Stimulated activated CD4-positive, alpha-beta T cell treated with anti-CD3 and anti-CD28 coated beads, Interleukin-4, amount 100 ng/mL, for 48 hours (primary cell): ENCODE measurements at places on chromosomes 13 and 19.

DNA sequence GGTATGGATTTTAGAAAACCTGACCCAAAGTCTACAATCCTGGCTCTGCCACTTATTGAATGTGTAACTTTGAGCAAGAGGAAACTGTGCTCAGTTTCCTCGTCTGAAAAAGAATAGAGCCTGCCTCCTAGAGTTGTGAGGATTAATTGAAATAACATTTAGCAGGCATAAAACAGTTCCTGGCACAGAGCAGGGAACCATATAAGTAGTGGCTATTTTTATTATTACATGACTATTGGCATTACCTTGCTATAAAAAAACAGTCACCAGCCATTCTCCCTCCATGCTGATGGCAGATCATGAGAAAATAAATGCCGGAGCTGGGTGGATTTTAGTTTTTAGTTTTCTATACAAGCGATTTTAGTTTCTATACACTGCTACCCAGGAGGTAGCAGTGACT, 5.8 kb downstream of the DOCK9 start:
- DNase-seq: no peak

DNA sequence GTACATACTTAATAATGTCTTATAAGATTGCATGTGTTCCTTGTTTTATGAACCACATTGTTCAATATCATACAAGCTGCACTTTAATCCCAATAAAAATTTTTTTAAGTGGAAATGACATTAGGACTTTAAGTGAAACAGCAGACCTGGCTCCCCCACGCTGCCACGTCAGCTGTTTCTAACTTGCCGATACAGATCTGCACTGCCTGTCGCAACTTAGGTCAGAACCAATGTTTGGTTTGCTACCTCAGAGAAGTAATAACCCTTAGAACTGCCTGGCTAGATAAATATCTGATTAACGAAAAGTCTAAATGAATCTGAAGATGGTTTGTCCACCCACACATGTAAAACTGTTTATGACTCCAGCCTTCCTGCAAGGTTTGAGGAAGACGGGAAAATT, 327.5 kb upstream of the DACH1 start:
- DNase-seq: no peak

GRCh38 chr13:21967871-21968270, 297.0 kb downstream of the FGF9 start:
- DNase-seq: no peak

DNA sequence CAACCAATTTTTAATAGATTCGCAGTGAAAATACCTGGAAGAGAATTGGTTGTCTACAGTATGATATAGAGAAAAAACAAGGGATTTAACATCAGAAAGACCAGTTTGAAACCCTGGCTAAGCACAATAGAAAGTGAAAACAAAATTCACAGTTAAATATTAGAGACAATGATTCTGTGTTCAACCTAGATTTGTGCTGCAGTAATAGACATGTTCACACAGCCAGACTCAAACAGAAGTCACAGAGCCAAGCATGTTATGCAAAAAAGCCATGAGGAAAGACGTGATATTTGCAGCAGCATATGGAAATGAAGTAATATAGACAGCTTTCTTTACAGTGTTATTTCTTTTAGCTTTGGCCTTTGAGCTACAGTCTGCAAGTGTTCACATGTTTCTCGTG, 48.1 kb downstream of the SCEL start:
- DNase-seq: no peak

DNA sequence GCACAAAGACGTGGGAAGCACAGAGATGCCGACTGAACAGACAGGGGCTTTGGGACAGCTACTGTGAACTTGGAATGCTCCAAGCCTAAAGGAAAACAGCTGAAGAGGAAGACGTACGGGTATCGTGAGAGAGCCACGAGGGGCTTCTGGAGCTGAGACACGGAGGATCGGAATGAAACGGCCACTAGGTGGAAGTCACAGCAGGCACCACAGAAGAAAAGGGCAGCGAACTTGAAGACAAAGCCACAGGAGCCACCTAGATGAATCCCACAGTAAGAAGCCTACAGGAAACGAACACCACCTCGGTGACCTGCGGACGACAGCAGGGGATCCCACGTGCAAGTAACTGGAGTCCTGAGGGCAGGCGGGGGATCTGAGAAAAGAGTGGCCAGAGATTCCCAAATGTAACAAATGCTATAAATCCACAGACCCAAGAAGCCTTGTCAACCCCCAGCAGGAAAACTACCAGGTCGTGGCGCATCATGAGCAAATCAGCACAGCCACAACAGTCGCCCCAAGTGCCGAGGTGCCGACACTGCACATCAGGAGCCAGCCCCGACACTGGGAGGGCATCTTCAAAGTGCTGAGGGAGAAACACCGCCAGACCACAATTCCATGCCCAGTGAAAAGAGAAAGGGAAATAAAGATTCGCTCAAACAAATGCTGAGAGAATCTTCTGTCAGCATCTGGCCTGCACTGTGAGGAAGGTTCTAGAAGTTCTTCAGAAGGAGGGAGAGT, 39.3 kb upstream of the ISYNA1 start:
- DNase-seq: no peak

GRCh38 chr13:54658771-54659170, 1630.2 kb downstream of the OLFM4 start:
- no peak for DNase-seq

- DNase-seq: no peak
Measured at GRCh38 chr13:24005755-24006281, 108.5 kb upstream of the C1QTNF9B start.

DNA sequence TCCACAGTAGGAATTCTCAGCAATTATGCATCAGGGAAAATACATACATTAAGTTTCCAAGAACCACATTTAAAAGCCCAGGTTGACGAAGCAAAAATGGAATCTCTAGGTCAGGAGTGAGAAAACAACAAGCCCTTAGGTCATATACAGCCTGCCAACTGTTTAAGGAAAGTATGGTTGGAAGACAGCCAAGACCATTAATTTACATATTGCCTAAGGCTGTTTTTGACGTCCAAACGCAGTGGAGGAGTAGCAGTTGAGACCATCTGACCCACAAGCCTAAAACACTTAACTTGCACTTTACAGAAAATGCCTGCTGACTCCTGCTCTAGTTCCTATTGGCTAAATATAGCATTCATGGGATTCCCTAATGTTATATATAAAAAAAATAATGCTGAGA, 299.0 kb downstream of the ITGBL1 start:
- no peak for DNase-seq

DNA sequence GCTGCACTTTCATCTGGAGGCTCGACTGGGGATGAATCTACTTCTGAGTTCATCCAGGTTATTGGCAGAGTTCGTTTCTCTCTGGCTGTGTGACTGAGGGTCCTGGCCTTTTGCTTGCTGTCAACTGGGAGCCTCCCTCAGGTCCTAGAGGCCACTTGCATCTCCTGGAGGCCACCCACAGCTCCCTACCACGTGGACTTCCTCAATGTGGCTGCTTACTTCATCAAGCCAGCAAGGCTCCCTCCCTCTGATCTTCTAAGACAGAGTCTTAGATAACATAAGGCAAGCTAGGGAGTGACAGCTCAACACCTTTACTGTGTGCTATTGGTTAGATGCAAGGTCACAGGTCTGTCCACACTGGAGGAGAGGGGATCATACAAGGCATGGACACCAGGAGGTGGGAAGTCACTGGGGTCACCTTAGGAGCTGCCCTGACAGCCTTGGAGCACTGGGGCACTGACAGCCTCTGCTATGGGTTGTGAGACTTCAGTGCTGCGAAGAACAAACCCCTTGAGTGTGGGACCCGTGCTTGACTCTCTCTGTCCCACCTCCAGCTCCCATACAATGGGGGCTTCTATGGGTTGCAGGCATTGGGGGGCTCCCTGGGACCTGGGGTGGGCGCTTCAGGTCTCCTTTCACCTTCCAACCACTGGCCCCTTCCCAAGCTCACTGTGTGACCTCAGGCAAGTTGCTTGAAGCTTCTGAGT, 5.3 kb downstream of the FAM187B start:
- no peak for DNase-seq

DNA sequence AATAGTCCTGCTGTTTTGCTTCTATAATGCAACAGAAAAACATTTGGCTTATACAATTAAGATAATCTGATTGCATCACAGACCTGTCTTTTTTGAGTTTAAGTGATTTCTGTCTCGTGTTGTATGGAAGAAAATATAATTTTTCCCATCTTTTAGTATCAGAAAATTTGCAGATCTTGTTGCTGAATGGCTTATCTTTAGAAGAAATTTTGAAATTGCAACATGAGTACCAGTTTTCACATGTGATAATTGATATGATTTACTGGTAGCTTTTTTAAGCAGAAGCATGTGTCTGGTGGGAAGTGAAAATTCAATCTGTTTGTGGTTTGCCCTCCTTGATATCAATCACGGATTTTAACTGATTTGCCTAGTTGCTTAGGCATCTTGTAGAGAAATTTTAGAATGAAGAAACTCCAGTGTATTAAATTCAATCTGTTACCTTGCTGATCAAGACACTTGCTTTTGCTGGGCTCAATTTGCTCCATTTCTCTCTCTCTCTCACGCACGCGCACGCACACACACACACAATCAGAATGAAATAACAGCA, 89.8 kb upstream of the MYCBP2 start:
- no peak for DNase-seq

DNA sequence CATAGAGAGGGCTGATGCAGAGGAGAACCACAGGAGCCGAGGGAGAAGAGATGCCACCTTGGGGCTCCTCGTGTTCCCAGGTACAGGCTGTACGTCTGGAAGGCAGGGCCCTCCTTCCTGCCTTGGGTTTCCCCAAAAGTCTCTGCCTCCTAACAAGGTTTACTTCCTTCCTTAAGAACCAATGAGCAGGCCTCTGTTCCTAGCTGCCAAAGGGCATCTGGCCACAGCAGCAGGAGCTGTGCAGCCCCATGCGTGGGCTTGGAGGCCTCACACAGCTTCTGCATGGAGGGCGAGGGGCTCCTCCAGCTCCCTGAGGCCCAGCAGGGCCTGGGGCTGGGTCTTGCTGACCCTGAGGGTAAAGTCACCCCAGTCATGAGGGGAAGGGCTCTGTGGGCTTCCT, 40.6 kb upstream of the TSHZ3 start:
- no peak for DNase-seq

DNA sequence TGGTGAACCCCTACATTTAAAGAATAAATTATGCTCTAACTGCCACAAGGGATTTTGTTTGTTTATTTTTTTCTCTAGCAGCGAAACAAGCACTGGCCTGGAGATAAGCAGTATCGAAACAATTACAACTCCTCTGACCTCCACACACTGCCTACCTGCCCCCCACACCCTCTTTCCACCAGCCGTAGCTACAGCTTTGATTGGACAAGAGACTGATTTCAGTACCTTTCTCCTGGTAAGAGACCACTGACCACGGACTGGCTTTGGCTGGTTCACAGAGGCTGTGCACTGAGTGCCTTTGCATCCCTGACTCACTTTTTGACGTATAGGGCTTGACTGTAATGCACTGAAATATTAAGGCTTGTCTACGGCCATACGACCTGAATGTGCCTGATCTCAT, 7.4 kb upstream of the ZDHHC20 start:
- DNase-seq: no peak

- no peak for DNase-seq
Measured at GRCh38 chr13:99829593-99830239, 141.9 kb downstream of the ZIC5 start.

DNA sequence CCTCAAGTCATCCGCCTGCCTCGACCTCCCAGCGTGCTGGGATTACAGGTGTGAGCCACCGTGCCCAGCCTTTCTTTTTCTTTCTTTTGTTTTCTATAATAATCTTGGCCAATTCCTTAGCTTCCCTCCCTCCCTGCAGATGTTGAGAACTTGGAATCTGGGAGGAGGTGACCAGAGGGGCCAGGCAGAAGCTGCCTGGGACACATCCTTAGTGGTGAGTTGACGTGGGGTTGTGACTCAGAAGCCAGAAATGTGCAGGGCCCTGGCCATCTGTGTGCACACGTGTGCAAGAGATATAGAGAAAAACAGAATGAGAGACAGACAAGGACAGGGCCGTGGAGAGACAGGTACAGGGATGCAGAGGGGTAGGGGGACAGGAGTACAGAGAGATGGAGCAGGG, 154.3 kb downstream of the SIPA1L3 start:
- no peak for DNase-seq

GRCh38 chr19:43479226-43479625, 13.8 kb upstream of the LYPD3 start:
- DNase-seq: no peak

- DNase-seq: no peak
Measured at GRCh38 chr19:44927746-44928145, 13.3 kb downstream of the APOC1 start.

DNA sequence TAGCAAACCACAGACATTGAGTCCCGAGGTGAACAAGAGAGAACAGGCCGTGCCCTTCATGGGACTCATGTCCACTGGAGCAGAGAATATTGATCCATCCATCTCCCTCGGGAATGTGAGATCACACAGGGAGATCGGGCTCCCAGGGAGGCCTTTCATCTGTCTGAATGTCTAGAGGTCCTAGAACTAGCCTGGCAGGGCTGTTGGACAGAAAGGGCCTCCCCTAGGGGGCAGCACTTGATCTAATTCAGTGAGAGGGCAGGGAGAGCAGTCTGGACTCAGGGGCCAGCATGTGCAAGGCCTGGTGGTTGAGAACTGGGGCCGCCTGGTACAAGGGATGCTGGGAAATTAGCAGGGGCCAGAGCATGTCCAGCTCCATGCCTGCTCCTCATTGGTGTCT, 4.3 kb downstream of the RUVBL2 start:
- peak; percentile 56 for DNase-seq

GRCh38 chr13:98415326-98416070, 161.4 kb downstream of the STK24 start:
- DNase-seq: no peak

DNA sequence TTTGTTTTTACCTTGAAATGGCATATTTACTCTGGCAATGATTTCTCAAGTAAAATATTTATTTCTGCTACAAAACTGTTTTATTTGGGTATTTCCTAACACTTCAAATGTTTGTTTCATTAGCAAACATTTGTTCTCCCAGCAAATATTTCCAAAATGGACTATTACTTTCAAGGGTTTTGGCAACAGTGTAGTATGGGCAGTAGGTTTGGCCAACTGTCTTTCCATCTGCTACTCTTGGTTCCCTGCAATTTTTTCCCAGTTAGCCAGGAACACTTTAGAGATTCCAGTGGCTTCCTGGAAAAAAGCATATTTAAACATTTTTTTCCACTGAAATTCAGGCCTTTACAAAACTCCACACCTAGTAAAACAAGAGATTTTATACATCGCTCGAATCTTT, 466.6 kb downstream of the SLITRK6 start:
- DNase-seq: no peak

GRCh38 chr13:74274916-74275315, 140.7 kb upstream of the KLF12 start:
- DNase-seq: no peak

GRCh38 chr13:21812192-21812626, 141.3 kb downstream of the FGF9 start:
- DNase-seq: no peak

- no peak for DNase-seq
Measured at GRCh38 chr19:7928334-7928706, 2.4 kb upstream of the CTXN1 start.
